Cardiac muscle cell (in vitro differentiated cells and primary cell): ENCODE measurements at places on chromosomes 13 and 19. TPM values are rescaled to one million over a fixed set of nuclear protein-coding genes. Genes with fewer than 3 reads are reported as not detected.

OR7A5 gene
- polyA plus RNA-seq, result not detected in 2 replicates

SULT2A1 gene
- polyA plus RNA-seq, result 0.09 and 0.34 TPM in 2 replicates

IGFL3 gene
- polyA plus RNA-seq, result 0.37 TPM in 1 of 2 replicates, not detected in the other

ZNF382 gene
- 14.5 and 30.3 TPM in 2 replicates for polyA plus RNA-seq

C2CD4C gene
- polyA plus RNA-seq, result 3.0 and 3.4 TPM in 2 replicates

ZNF578 gene
- 2.6 and 3.1 TPM in 2 replicates for polyA plus RNA-seq

- no peak for DNase-seq
These were observed 15.9 kb upstream of the EPHX3 start for GRCh38 chr19:15248106-15248505.

- DNase-seq, result peak; percentile 90
These were observed 43.4 kb upstream of the N4BP2L1 start for GRCh38 chr13:32471187-32471922.

GRCh38 chr13:90673746-90674145 is 673.7 kb upstream of the MIR17HG start:
- no peak for DNase-seq

GRCh38 chr13:20441056-20441455 is 84.6 kb downstream of the CRYL1 start:
- DNase-seq, result no peak

- DNase-seq, result no peak
These were observed 140.2 kb downstream of the ZNF536 start for GRCh38 chr19:30512176-30513081.

- no peak for DNase-seq
These were observed 737.1 kb upstream of the SLC10A2 start for GRCh38 chr13:103803349-103803748.

GRCh38 chr13:34164582-34164981 is 346.6 kb downstream of the RFC3 start:
- no peak for DNase-seq
